ENCODE measurements at places on chromosomes 2 and 18. TPM values are rescaled to one million over a fixed set of nuclear protein-coding genes. Genes with fewer than 3 reads are reported as not detected.

NEU2 gene
- not detected for total RNA-seq

PROM2 gene
- total RNA-seq: 2.3 TPM

MBP gene
- total RNA-seq: not detected

DNA sequence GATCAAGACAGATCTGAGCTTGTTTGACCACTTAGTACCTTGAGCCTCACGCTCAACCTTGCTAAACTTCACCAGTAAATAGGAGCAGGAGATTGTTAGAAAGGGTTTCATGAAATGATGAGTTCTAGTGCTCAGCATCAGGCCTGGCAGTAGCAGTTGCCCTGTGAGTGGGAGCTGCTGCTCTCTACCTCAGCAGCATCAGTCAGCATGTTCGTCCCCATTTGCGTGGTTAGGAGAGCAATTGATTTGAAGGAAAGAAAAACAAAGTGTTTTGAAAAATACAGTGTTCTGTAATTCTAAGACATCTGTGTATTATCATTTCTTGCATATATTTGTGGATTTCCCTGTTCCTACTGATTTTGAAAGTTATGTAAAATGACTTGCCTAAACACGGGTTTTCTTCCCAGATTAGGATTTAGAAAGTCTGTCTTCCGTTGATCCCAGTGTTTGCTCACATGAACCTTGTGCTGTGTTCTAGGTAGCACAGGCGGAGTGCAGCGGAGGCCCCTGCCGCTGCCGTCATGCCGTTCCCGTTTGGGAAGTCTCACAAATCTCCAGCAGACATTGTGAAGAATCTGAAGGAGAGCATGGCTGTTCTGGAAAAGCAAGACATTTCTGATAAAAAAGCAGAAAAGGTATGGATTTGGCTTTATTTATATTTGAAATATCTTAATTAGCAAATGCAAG is 47.0 kb downstream of the CAB39 start:
- DNase-seq: no peak

- DNase-seq: no peak
Observed at GRCh38 chr2:201734111-201734510, 35.7 kb upstream of the MPP4 start.

- no peak for DNase-seq
Observed at GRCh38 chr2:14633061-14633460, 544 bp downstream of the LRATD1 start.

DNA sequence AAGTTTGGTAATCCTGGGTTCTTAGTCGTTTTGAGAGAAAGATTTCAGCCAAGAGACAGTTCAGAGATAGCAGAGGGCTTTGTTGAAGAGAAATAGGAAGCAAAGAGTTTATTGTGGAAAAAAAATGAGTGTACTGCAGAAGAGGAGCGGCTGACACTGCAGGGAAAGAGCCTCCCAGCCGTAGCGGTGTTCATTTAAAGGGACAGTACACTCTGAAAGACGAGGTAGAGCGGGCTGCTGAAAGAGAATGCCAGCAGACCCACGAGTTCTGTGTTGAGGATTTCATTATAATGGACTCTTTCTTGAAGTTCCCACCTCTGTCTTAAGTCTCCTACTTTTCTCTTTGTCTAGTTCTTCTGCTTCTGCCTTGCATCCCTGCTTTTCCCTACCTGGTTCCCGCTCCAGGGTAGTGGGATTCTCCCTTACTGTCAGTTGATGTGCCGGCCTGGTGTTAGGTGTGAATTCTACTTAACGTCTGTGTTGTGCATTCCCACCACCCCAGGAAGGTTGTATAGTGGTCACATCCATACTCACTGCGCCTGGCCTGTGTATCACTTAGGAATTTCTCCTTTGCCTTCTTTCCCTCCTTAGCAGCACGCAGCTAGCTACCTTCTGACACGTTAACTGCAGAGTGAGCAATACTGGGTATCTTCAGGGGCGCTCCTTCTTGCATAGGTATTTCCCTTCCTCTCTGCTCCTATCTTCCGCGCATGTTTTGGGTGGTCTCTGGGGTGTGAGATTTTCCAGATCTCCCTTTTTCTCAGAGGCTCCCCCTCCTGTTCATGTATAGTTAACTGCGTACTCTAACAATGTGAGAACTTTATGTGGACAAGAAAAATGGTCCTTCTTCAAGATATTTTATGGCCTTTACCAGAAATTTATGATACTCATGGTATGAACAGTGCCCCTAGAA is 164.5 kb downstream of the PTH2R start:
- DNase-seq: no peak

DNA sequence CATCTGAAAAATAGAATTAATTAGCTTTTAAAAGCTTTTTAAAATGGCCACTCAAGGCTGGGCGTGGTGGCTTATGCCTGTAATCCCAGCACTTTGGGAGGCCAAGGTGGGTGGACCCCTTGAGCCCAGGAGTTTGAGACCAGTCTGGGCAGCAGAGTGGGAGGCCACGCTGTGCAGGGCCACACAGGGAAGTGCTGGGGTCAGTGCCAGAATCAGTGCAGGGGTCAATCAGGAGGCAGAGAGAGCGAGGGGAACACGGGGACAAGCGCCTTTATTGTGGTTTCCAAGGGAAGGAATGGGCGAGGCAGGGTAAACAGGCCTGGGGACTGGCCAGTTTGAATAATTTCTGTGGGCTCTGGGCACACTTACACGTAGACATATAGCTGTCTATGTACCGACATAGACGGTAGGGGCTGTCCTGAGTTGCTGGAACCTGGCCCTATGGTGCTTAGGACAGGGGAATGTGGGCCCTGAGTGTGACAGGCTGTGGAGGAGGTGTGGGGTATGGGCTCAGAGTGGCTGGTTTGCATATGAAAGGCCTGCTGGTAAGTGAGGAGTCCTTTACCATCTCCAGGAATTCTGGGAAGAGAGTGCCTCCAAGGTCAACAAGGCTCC is 42.9 kb downstream of the DYSF start:
- no peak for DNase-seq

DNA sequence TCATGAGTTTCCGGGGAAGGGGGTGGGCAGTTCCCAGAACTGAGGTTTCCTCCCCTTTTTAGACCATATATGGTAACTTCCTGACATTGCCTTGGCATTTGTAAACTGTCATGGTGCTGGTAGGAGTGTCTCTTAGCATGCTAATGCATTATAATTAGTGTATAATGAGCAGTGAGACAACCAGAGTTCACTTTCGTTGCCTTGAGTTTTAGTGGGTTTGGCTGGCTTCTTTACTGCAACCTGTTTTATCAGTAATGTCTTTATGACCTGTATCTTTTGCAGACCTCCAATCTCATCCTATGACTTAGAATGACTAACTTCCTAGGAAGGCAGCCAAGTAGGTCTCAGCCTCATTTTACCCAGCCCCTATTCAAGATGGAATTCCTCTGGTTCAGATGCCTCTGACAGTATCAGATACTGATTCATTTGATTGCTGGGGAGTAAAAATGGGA is 447.3 kb downstream of the XIRP2 start:
- no peak for DNase-seq

Measured in MG63 (cell line).